ENCODE measurements at places on chromosomes 3 and 15.

DNA sequence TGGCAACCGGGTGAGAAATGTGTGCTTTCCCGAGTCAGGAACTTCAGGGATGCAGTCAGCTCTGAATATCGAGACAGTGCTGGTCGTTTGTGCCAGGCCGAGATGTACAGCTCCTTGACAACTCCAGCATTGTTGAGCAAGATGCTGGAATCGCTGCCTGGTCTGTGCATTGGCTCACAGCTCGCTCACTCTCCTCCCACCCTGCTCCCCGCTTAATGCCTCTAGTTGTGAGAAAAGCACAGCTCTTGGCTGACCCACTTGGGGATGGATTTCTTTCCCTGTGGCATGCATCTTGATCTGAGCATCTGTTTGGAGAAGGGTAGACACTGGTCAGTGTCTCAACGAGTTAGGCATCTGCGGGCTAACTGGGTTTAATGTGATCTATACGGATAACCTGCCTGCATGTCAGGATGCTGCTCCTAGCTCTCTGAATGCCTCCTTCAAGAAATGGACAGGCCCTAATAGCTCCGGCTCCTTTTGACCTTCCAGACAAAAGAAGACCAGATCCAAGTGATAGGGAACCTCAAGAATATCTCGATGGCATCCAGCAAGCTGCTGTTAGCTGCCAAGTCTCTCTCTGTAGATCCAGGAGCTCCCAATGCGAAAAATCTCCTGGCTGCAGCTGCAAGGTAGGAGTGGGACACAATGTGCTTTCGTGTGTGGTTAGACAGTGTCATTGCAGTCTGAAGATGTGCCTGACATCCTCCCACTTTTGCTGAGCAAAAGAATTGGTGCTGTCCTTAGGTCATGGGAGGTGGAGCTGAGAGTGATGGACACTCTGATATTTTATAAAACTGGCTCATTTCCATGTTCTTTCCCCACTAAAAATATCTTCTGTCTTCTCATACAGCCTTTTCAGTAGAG lies 302.2 kb upstream of the TPM1 start:
- no peak for DNase-seq

- DNase-seq, result no peak
These were observed 393.3 kb upstream of the CBLB start for GRCh38 chr3:106261915-106262683.

GRCh38 chr3:47888986-47889757 lies 86.2 kb downstream of the DHX30 start:
- DNase-seq, result no peak

DNA sequence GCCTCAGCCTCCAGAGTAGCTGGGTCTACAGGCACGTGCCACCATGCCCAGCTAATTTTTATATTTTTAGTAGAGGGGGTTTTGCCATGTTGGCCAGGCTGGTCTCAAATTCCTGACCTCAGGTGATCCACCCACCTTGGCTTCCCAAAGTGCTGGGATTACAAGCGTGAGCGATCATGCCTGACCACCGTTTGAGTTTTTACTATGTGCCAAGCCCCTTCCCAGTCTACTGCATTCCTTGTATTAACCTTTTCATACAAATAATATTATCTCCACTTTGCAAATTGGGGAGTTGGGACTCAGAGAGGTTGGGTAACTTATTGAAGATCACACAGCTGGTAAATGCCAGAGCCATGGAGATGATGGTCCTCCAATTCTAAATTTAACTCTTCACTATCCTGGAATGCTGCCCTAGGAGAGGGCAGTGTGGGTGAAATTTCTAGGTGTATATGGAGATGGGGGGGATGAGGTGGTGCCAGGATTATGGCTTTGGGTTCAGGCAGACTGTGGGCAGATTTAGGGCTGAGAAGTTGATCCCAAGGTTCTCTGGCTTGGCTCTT lies 1.0 kb upstream of the PXK start:
- no peak for DNase-seq

GRCh38 chr15:34855413-34855812 lies 60.1 kb upstream of the ACTC1 start:
- DNase-seq, result no peak

GRCh38 chr15:40369971-40370370 lies 12.0 kb downstream of the DISP2 start:
- DNase-seq, result no peak

All from HL-60 (cell line).